ENCODE measurements at places on chromosomes 2 and 18. TPM values are rescaled to one million over a fixed set of nuclear protein-coding genes. Genes with fewer than 3 reads are reported as not detected.

Gene LIMS4
- not detected for total RNA-seq

Gene EPB41L3
- 25.0 TPM for total RNA-seq

Gene ELOA2
- 0.28 TPM for total RNA-seq

Gene FHL2
- total RNA-seq = 250 TPM

Gene NMUR1
- total RNA-seq = 1.1 TPM

Gene IL36B
- total RNA-seq = not detected

Gene ORMDL1
- total RNA-seq = 48.0 TPM

Gene ILKAP
- 41.8 TPM for total RNA-seq

Gene C2orf80
- total RNA-seq = not detected

Gene ALMS1
- 69.3 TPM for total RNA-seq

Data from prostate gland (tissue), 2 donors.